Spinal cord (tissue), 10 donors: ENCODE measurements at places on chromosomes 3 and 15.

DNA sequence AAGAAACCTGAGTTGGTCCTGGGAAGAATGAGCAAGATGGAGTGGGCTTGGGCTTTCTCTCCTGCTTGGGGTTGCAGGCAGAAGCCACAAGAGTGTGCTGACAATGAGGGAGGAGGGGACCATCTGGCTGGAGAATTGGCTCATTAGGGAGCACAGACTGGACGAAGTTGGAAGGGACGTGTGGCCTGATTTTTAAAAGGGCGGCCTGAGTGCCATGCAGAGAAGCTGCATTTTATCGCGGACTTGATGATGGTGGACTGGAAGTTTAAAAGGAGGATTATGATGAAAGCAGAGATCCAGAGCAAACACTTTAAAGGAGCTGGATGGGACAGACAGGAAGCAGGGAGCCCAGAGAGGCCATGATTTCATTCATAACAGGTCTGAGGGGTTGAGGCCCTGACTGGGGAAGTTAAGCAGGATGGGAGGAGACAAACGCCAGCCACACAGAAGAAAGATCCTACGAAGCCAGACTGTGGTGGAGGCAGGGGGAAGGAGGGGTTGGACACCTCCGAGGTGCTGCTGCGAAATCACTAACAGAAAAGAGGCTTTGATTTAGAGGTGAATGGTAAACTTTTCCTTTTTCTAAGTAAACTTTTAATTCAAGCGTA, 23.6 kb downstream of the TLNRD1 start:
- DNase-seq = no peak

DNA sequence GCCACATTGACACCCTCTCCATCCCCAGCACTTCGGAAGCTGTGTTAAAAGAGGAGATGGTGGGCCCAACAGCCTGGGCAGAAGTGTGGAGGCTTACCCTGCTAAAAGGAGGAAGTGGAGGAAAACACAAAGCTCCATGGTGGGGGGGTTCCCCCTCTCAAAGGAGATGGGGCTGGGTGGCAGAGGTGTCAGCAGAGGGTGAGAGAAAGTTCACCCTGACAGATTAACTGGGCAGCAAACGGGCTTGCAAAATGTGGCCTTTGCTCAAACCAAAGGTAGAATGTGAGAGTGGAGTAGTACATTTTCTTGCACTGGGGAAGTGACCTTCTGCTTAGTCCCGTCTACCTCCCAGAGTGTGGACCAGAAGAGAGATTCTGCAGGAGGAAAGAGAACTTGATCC, 44.7 kb downstream of the MYO1E start:
- DNase-seq = no peak

DNA sequence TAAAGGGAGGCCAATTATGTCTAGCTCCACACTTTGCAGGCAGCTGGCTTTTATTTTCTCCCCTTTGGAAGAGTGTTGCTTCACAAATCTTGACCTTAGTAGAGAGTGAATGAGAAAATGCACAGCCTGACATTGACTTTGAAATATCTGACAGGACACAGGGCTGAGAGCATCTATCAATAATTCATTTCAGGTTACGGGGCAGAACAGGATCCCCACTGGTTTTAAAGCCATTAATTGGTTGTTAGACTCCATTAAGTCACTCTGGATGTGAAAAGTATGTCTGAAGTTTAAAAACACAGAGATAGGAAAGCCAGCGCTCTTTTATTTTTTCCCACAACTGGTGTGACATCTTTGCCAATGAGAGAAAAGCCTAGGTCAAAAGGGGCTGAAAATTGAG, 251.9 kb upstream of the TMC3 start:
- no peak for DNase-seq

- DNase-seq = no peak
These were observed 78.4 kb upstream of the LRTM1 start for GRCh38 chr3:55006244-55006676.
